ENCODE measurements at places on chromosomes 7 and 10.
A peak's percentile ranks its signal among the peaks of the same experiment; 100 is the strongest.

GRCh38 chr10:89085153-89085552 is 94.6 kb downstream of the FAS start:
- no peak for DNase-seq

DNA sequence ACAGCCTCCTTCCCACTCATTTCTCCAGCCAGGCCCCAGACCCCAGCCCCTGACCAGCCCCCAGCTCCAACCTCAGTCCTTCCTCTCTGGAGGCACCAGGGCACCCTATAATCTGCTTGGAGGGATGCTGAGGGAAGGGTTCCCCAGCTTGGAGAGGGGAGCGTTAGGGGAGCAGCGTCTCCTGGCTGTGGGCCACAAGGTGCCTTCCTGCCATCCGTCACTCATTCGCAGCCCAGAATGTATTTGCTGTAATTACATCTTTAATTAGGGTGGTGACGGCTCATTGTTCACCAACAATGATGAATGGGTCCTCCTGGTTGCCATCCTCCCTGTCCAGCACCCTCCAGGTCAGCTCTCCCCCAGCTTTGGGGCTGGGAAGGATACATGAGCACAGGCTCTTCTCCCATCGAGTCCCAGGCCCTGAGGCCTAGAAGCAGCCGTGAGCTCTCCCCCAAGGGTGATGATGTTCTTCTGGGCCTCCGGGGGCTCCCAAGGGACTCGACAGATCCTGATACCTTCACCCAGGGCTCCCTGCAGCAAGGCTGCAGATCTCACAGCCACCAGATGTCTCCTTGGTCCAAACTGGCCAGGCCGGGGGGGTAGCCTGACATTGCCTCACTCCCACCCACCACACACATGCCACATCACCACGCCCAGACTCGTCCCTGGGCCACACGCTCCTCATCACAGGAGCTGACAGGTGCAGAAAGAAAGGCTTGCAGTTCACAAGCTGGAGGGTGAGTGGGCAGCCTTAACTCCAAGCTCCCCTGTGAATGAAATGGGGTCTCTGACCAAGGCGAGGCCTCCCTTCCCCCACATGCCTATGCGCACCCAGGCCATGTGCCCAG is 26.8 kb downstream of the POLL start:
- DNase-seq = no peak

GRCh38 chr7:2019711-2020511 is 212.8 kb downstream of the MAD1L1 start:
- DNase-seq = no peak

GRCh38 chr7:97390915-97391593 is 273.6 kb downstream of the SDHAF3 start:
- DNase-seq = no peak

DNA sequence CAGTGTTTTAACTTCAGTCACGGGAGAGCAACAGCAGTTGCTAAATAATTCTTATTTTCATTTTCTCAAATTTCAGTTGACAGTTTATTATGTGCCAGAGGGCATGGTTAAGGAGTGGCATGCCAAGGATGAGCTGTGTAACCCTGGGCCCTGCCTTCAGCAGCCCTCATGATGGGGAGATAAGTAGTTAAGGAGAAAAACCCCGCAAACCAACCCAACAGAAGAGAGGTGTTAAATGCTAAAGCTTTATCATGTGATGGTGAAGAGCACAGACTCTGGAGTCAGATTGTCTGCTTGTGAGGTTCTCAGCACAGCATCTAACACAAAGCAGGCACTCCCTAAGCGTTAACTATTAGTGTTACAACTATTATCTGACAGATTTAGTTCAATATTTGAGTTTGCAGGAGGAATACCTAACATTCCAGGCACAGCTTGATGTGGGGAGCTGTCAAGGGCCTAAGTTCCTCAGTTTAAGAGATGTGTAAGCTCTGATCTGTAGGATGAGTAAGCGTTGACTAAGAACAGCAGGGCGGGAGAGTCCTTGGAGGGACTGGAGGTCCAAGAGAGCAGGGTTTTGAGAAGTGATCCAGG is 29.6 kb downstream of the STAM start:
- no peak for DNase-seq

DNA sequence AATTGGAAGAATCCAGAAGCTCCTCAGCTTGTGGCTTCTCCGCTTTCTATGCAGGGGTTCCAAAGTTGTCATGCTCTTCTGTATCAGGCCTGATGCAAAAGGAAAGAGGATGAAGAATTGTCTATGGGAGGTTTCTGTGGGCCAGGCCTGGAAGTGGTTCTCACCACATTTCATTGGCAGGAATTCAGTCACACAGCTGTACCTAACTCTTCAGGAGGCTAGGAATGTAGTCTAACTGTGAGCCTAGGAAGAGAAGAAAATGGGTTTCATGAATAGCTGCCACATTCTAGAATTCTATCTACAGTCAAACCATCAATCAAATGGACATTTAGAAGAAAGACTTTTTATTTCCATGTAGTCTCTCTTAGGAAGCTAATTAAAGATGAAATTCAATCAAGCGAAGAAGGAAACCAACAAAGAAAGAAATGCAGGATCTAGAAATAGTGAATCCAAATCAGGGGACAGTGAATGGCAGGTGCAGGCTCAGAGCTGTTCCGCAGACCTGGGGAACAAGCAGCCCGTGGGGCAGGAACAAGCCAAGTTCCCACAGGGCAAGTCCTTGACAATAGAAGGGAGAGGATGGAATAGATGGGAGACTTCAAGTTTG is 25.4 kb upstream of the USP6NL start:
- DNase-seq = no peak

DNA sequence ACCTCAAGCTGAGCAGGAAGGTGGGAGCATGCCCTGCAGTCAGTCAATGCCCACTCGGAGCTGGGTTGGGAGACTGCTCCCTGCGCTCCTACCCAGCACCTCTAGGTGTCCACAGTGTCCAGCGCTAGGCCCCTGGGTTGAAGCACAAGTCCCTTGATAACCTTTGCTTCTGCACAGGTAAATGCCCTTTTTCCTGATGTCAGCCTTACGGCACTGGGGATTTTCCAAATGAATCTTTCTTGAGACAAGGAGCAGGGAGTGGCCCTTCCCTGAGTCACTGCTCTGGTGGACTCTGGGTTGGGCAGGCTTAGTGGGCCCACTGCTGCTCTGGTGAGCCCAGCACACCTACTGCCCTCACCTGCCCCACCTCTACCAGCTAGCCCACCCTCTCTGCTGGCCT is 61.9 kb upstream of the OPN4 start:
- DNase-seq = no peak

DNA sequence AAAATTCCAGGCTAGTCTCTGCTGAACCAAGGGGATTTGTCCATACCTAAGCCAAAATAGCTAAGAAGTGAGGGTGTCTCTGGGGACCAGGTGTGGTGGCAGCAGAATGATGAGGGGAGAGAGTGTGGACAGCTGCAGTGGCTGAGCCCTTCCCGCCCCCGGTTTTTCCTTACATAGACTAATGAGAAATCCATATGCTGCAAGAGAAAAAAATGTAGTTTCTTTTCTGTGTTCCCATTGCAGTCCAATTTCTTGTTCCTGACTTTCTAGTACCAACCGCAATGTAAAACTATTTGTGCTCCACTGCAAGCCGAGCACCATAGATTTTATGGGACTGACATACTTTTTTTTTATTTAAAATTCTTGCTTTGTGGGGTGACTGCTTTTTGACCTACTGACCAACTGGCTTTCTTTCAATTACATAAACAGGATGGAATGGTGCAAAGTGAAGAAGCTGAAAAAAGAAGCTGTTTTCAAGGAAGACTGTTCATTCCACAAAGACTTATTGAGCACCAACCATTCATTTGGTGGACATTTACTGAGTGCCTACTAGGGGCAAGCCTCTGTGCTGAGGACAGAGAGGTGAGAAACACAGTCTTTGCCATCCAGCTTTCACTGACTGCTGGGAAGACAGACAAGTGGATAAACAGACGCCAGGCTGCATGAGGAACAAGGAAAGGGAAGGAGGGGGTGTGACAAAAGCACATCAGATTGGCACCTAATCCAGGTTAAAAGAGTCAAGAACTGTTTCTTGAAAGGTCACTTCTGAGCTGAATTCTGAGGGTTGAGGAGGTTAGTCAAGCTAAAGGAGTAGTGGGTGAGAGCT is 9.8 kb downstream of the CEP41 start:
- no peak for DNase-seq

- no peak for DNase-seq
Observed at GRCh38 chr10:14026325-14026724, 304.4 kb downstream of the FRMD4A start.

GRCh38 chr10:126686719-126687118 is 16.2 kb upstream of the C10orf90 start:
- DNase-seq = no peak

GRCh38 chr7:123580406-123581161 is 21.0 kb upstream of the ASB15 start:
- no peak for DNase-seq

- no peak for DNase-seq
Observed at GRCh38 chr10:44926751-44927351, 15.7 kb downstream of the TMEM72 start.

- DNase-seq = no peak
Observed at GRCh38 chr10:62027841-62028501, 126.5 kb downstream of the ARID5B start.

GRCh38 chr7:138934367-138934766 is 46.8 kb downstream of the KIAA1549 start:
- no peak for DNase-seq

GRCh38 chr7:1114088-1114487 is 26.2 kb downstream of the GPER1 start:
- DNase-seq = no peak

DNA sequence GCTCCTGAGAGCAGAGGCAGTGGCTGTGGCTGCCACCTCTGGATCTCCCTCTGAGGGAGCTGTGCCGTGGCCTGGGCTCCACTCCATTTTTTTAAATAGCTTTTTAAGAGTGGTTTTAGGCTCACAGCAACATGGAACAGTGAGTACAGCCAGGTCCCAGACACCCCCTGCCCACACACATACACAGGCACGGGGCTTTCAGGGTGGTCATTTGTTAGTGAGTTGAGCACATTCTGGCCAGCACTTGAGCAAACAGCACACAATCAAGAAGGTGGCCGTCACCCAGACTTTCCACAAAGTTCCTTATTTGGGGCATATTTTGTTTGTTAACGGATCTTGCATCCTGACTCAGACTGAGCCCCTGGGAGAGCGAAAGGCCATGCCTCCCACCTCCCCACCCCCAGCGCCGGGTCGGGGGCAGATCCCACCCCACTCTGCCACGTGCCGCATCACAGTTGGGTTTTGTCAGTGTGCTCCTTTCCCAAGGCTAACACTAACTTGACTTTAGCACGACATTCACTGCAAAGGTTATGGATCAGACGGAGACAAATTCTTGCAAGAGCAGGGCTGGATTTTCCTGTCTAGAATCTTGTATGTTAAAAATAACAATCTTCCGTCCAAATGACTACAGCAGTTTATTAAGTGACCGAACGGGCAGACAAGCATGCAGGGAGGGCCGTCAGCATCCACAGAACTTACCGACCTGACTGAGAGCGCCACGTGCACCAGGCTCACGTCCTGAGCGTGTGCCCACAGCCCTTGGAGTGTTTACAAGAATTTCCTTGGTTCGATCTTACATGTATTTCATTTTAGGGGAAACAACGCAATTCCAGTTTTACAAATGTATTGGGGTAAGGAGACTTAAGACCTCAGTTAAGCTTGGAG is 156.5 kb upstream of the NPS start:
- peak; percentile 59 for DNase-seq

- no peak for DNase-seq
Observed at GRCh38 chr10:114343623-114344505, 60.4 kb downstream of the AFAP1L2 start.

Data from C1 segment of cervical spinal cord (tissue), 14 donors.